Endothelial cell of umbilical vein (primary cell): ENCODE measurements at places on chromosomes 4 and X. TPM values are rescaled to one million over a fixed set of nuclear protein-coding genes. Genes with fewer than 3 reads are reported as not detected.
A peak's percentile ranks its signal among the peaks of the same experiment; 100 is the strongest.

- DNase-seq = peak; percentile 45
Observed at GRCh38 chr4:86496094-86497080, 97.7 kb upstream of the PTPN13 start.

- no peak for DNase-seq
Observed at GRCh38 chrX:15209096-15209495, 60.8 kb downstream of the ASB9 start.

DNA sequence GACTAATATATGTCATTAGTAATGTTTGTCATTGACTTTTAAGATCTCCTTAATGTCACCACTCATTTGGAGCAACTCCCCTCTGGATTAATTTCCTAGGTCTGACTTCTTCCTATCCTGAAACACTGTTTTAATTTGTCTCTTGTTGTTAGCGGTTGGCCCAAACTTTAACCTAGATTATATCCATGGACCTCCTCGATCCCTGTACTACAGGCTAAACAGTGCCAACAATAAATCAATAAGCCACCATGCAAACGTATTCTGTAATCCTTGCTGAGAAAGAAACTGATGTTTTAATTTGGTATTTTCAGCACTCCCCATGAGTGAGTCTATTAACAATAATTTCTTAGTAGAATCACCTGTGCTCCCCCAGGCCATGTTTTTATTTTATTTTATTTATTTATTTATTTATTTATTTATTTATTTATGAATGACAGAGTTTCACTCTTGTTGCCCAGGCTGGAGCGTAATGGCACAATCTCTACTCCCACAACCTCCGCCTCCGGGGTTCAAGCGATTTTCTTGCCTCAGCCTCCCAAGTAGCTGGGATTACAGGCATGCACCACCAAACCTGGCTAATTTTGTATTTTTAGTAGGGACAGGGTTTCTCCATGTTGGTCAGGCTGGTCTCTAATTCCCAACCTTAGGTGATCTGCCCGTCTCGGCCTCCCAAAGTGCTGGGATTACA, 204.1 kb downstream of the IL15 start:
- no peak for DNase-seq

- peak; percentile 41 for DNase-seq
Observed at GRCh38 chrX:42025861-42026260, 102.5 kb upstream of the CASK start.

DNA sequence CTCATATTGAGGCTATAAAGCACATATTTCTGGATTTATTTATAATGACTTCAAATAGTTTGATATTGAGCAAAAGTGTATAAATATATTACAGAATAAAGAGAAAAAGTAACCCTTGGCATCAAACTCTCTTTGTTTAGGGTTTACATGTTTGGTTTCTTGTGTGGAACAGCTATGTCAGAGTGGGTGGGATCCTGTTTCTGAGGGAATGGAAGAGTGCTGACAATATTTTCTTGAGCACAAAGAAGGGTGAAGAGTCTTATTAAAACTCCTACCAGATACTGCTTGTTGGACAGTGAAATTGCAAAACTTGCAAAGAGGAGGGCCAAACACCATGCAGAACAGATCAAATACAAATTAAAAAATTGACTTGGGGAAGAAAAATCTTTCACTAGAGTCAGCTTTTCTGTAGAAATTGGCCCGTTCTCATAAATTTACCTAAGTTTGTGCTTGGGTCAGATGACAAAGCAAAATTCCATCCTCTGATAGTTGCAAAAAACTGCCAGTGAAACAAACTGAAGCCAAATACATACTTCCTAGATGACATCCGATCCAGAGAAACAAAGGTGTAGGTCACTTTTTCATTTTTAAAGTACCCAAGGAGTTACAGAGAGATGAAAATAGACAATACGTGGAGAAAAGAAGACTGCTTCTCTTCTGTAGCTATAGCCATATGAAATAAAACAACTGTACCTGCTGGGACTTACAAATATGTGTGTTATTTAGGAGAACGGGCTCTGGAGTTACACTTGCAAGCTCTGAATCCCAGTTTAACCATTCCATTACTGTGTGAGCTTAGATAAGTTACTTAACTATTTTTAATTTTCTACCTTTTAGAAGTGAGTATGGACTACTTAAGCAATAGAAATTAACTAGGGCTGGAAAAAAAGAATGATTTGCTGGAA, 133.3 kb downstream of the MAML3 start:
- no peak for DNase-seq

DNA sequence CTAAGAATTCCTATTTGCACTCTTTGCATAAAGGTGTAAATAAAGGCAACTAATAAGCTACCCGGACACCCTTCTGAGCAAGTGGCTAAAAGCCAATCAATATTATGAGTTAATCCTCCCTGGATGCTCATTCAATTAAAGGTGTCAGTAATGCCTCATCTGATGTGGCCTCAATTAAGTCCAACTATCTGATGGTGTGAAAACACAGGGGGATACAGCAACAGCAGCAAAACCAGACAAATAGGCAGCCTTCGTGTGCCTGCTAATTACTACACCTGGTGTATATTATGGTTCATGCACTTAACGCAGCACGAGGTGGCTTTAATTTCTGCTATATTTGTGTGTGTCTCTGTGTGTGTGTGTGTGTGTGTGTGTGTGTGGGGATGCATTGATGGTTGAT, 244.4 kb downstream of the DCLK2 start:
- no peak for DNase-seq

DNA sequence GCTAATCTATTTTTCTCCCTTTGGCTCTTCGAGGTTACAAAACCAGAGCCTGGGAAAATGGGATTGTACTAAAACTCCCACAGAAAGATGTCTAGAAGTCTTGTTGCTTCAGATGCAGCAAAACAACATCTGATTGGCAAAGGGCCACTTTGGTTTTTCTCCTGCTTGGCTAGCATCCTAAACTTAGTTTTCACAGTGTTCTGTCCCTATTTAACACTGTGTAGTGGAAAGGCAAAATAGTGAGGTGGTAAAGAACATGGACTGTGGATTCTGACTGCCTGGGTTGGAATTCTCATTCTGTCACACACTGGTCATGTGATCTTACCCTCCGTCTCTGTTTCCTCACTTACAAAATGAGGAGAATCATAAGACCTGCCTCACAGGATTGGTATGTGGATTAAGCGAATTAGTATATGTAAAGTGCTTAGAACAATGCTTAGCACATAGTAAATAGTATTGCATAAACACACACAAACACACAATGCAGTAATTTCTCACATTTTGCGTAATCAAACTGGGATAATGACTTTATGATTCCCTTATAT, 23.5 kb downstream of the TIGD2 start:
- DNase-seq = peak; percentile 68

- peak; percentile 1 for DNase-seq
Observed at GRCh38 chrX:12702509-12703091, 88.6 kb upstream of the PRPS2 start.

DNA sequence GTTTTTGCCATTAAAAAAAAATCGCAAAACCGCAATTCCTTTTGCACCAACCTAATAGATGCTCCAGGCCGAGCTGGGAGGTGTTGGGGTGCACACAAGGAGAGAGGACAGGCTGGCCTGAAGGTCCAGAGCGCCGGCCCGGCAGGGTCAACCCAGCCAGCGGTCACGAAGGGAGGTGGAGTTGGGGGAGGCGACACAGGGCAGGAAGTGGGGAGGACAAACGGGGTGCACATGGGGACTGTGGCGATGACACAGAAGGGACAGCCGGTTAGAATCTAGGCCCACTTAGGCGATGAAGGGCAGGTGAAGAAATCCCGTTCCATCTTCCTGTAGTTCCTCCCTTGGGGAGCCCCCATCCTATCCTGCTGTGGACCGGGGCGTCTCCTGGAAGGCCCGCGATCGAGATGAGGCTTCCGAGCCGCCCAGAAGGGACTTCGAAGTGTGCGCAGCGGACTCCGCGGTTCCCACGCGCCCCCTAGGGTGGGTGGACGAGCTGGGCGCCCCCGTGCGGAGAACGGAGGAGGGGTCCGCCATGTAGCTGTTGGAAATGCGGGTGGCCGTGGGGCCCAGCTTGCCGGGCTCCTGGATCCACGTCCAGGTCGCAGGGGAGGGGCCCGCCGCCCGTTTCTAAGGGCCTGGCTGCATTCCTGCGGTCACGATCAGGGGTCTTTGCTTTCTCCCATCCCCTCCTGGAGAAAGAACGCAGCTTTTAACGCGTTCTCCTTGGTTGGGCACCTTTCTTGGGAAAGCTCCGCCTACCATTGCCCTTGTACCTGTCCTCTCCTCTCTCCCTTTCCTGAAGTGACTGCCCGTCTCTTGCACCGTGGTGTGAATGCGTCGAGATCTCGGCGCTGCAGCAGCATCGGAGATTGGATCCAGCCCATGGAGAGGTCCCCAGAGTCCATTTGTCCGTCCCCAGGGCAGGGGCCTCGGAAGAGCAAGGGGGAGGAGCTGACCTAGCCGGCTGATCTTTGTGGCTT, 17.0 kb upstream of the HPF1 start:
- DNase-seq = peak; percentile 42

DNA sequence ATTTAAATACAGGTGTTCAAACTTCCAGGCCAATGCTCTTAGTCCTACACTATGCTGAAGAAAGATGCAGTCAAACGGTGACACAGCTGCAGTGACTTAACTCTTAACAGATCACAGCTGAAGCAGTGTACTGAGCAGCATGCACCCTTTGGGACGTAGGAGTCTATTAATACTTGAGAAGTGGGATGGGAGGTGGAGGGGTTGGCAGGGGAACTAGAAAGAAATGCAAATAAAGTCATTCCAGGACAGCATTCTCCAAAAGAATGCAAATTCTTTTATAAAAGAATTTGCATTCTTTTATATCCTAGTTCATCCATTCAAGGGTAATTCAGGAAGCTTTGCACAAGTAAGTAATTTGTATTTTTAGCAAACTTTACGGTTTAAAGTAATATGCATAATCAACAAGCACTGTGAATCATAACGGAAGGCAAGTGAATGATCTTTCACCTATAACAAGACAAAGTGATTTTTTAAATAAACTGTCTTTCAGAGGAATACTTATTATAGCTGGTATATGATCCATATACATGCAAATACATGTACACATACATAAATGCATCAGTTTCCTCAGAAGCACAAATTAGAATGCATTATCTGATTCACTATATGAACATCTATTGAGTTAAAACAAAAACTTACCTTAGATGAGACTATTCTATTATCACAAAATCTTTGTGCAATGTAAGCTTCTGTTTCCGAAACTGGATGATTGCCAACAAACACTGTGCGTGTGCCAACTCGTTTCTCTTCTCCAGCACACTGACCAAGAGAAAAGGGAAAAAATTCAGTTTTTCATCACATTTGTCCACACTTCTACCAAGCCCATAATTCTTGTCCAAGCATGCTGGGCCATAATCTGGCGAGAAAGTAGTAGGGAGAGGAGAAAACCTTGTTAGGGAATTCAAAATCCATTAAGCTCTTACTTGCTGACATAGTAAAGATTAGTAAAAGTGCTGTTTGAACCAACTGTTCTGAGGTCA, 106.5 kb downstream of the ATP11C start:
- peak; percentile 66 for DNase-seq

GRCh38 chr4:2441393-2442174, 22.8 kb downstream of the CFAP99 start:
- DNase-seq = peak; percentile 78

DNA sequence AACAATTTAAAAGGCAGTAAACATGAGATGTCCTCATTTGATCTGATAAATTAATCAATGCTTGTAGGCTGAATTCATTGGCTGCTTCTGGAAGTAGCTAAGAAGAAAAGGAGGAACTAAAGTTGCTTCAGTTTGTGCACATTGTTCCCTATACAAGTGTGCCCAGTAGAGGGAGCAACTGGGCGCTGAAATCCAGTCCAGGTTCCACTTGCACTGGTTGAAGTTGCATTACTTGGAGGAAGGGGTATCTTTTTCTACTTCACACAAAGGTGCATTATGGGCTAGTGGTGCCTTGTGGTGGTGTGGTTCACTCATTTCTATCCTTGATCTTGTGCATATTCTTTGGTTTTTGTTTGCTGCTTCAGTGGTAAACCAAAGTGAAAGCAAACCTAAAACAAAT, 67.9 kb upstream of the SOX3 start:
- DNase-seq = no peak

Gene SERPINA7
- not detected in 2 replicates for total RNA-seq

Gene RAB40AL
- 1.4 and 1.9 TPM in 2 replicates for total RNA-seq

Gene MAGEA10
- total RNA-seq = not detected in 2 replicates

Gene NHSL2
- 40.3 and 49.9 TPM in 2 replicates for total RNA-seq
